Renal cortical epithelial cell (primary cell): ENCODE measurements at places on chromosomes 12 and 14.

- DNase-seq: no peak
These were observed 147.9 kb upstream of the MYL2 start for GRCh38 chr12:111068290-111068689.

- DNase-seq: no peak
These were observed 81.0 kb downstream of the DAAM1 start for GRCh38 chr14:59269466-59269865.

- no peak for DNase-seq
These were observed 35.0 kb downstream of the TDP1 start for GRCh38 chr14:89990623-89991275.

DNA sequence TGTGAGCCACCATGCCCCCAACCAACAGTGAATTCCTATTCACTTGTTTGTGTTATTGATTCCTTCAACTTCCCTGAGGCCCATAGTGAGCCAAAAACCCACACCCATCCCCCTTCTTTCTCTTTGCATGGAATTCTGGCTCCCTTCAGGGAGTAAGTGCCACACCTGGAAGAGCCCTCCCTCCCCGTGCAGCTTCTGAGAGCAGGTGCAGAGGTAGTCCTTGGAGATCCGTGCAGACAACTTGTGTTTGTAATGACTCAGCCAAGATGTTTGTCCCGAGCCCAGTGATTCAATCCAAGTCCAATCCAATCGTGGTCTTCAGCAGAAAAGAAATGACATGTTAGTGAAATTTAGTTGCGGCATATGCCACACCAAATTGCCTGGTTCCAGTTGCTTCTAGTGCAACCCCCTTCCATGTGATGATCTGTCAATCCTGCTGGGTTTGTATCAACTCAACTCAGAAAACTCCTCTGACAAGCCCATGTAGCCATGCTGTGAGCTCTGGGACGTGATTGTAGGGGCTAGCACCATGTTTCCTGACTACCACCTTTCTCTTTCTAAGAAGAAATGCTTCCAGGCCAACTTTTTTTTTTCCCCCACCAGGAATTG is 27.5 kb downstream of the GPRC5A start:
- no peak for DNase-seq

DNA sequence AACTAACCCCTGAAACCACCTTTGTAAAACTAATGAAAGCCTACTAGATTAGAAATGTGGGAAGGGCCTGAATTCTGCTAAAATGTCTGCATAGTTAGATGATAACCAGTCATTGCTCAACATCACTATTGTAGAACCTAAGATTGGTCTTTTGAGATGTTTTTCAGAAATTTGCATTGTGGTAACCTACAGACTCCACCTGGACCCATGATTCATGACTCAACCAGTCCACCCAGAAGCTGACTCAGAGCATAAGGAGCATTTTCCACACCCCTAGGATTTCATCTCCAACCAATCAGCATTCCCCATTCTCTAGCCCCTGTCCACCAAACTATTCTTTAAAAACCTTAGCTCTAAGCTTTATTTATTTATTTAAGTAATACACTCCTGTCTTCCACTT is 30.4 kb upstream of the CHGA start:
- no peak for DNase-seq

- DNase-seq: peak; percentile 43
These were observed 16.4 kb downstream of the NAV3 start for GRCh38 chr12:77847060-77847541.

DNA sequence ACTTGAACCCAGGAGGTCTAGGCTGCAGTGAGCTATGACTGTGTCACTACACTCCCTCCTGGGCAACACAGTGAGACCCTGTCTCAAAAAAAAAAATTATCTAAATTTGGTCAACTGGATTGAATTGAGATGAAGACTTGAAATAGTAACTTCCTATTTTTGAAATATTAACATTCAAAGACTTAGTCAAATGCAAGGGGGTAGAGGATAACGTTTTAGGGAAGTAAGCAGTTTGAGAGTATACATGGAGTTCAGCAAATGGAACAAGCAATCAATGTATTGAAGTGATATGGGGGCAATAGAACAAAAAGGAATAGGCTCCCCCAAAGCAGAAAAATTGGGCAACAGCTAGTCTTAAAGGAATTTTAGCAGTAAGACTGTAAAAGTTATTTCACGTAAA is 4.6 kb upstream of the MFAP5 start:
- no peak for DNase-seq

DNA sequence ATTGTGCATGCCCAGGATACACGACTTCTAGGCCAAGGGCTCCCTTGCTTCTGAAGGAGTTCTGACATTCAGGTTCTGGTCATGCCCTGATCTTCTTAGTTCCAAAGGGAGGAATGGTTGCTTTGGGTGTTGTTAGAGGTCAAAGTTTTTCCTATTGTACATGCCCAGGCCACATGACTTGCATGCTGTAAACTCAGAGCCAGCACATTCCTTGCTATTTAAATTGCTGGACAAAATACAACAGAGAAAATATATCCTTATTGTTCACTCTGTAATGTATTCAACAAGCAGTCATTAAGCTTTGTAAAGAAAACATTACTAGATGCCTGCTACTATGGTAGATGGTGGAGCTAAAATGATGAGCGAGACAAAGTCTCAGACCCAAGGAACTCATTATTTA is 71.2 kb upstream of the COCH start:
- DNase-seq: peak; percentile 68

DNA sequence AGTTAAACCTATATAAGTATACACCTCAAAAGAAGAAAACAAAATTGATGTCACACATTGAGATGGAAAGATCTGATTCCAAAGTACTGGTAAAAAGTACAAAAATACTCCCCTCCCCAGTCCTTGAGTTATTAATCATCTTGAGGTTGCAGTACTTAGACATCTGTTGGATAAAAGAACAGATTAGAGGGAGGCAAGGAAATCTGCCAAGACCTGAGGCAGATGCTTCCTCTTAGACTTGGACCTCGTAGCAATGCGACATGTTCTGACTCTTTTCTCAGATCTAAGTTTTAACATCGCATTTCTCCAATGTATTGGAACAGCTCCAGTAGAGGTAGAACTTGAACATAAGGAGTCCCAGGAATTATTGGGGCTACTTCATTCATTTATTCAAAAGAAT is 187.9 kb upstream of the GRIN2B start:
- DNase-seq: no peak

GRCh38 chr12:15863984-15864383 is 18.2 kb upstream of the STRAP start:
- DNase-seq: no peak

DNA sequence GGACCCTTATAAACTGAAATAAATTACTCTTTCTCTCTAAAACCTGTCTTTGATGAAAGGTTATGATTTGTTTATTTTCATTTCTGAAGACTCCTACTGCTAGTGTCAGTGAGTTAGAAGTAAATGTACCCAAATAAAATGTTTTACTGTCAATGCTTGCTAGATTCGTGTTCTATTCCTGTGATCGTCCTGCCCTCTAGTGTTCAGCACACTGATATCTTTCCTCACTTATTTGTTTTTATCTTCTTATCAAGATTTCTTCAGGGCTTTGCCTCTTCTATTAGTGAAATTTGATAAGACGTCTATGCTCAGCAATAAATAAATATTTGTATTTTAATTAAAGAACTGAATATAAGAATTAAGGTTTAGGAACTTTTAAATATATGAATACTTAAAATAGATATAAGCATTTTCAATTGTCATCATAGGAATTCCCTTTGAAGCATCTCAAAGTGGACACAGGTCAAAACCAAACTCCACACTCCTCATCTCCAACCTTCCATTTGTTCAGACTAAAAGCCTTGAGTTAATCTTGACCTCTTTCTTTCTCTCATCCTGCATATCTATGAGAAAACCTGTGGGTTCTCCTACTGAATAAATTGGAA is 75.8 kb downstream of the C12orf50 start:
- DNase-seq: peak; percentile 73

DNA sequence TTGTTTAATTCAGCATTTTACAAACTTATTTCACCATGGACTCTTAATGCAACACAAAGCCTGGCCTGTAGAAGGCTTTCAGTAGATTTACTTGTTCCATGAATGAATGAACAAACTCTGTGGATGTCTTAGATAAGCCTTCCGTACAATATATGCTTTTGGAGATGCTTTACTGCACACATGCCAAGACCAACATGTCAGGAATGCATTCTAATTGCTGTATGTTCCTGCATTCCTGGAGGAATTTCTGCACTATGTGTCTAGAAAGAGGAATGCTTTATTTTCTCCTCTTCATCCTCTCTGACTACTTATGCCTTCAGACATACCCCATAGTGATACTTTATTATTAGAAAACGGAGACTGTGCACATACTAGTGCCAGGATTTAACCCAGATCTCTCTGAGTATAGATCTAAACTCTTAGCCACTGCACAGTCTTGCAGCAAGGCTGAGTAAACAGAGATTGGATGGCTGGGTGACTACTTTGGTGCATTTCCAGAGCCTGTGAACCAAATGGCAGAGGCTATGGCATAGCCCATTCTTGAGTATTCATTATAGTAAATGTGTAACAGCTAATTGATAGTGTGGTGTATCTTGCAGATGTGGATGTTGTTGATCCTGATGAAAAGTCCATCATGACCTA is 108.2 kb downstream of the SYNE2 start:
- DNase-seq: no peak

DNA sequence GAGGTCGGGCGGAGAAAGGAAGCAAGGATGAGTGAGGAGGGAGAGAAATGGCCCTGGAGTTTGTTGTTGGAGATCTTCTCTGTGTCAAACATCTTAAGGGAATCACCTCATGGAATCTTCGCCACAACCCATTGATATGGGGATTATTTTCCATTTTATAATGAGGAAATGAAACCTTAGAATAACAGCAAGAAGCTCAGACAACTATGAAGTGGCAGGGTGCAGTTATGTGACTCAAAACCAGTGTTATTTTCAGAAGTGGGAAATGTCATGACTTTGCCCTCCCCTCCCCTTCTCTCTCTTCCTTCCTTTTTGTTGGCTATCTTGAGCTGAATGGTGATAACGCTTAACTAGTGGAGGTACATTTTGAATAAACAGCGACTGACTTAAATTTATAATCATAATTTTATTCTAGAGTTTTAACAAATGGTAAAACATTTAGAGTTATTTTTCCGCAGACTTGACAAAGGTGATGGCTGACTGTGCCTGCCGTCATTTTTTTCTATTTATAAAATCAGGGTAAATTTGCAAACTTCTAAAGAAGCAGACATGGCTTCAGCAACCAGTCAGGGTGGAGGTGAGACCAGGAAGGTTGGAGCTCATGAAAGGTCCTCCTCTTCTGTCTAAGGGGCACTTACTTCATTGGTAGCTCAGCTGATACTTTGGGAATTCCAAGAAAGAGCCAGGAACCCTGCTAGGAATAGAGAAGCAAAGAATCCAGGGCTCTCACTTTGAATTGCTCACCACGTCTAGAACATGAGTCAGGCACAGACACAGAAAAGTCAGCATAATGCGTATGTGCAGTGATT is 232.4 kb downstream of the RGS6 start:
- no peak for DNase-seq

GRCh38 chr12:70402597-70402996 is 36.5 kb downstream of the KCNMB4 start:
- no peak for DNase-seq

DNA sequence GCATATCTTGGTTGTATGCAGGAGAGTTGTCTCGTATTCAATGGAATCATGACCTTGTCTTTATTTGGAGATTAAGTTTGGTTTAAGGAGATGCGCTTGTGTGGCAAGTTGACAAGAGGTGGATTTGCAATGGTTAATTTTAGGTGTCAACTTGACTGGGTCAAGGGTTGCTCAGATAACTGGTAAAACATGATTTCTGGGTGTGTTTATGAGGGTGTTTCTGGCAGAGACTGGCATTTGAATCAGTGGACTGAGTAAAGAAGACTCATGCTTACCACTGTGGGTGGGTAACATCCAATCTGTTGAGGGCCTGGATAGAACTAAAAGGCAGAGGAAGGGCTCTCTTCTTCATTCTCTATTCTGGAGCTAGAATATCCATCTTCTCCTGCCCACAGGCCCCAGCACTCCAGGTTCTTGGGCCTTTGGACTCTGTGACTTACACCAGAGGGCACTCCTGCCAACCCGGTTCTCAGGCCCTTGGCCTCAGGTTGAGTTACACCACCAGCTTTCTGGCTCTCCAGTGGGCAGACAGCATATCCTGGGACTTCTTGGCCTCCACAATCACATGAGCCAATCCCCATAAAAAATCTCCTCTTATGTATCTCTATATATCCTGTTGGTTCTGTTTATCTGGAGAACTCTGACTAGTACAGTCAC is 141.5 kb upstream of the ARID2 start:
- DNase-seq: no peak

DNA sequence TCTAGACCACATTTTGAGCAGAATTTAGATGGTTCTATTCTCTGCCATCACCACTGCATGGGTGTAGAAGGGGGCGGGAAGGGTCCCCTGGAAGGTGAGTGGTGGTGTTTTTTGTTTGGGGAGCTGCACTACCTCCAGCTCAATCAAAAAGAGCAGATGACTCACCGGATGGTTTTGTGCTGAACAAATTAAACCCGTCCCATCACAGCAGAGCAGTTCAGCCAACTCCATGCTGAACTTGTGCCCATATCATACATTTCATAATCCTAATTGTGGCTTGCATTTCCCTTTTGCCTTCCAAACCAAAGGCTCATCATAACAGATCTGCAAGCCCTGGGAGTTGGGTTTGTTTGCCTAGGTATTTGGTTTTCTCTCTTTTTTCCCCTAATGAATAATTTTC is 53.0 kb upstream of the RPH3A start:
- DNase-seq: no peak

DNA sequence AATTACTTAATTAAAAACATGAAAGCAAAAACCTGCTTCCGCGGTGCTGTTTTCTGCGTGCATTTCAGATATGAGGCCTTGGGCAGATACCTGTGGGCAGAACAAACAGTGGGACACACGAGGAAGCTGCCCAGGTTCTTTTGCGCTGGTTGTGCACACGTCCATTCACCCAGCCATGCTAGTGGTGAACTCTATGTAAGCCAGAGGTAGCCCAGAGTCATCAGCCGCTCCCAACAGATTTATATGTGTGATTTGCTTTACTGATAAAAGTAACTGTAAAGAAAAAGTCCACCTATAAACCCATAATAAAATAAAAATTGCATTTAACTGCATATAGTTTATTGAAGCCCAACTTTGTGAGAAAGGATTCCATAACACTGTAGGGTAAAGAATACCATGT is 47.1 kb upstream of the TMEM260 start:
- DNase-seq: no peak

DNA sequence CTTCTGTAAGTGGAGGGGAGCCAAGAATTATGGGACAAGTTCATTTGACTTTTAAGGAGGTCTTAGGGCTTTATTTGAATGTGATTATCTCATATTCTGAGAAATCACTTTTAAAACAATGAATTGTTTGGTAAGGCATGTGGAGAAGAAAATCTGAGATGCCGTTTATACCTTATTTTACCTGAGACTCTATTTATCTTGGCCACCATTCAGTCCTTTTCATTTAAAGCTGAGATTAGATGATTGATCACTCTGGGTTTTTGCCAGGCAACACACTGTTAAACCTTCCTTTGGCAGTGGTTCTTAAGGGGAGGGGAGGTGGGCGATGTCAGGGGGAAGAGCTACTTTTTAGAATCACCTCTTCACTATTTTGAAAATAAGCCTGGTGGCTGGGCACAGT is 11.4 kb downstream of the CAND1 start:
- DNase-seq: no peak

- DNase-seq: no peak
These were observed 51.8 kb downstream of the SMUG1 start for GRCh38 chr12:54136844-54137580.
